Spinal cord (tissue), 10 donors: ENCODE measurements at places on chromosomes 7 and 10.

DNA sequence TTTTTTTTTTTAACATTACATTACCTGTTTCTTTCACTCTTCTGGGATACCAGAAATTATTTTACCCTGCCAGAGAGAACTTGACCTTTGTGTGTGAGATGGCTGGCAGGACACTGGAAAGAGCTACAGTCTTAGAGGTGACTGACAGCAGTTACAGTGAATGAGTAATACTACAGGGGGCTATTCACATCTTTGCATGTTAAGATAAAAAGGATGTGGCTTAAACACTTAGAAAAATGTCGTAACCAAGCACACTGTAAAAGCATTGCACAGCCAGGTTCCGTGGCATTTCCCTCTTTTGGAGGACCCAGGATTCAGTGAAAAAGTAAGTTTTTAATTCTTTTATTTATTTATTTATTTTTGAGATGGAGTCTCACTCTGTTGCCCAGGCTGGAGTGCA lies 18.8 kb upstream of the TBC1D12 start:
- no peak for DNase-seq

- no peak for DNase-seq
Observed at GRCh38 chr10:12181065-12181775, 14.5 kb downstream of the NUDT5 start.

- DNase-seq = no peak
Observed at GRCh38 chr10:78609976-78610375, 458.8 kb upstream of the ZMIZ1 start.

- peak; percentile 62 for DNase-seq
Observed at GRCh38 chr7:154517768-154518167, 465.6 kb downstream of the DPP6 start.

- DNase-seq = no peak
Observed at GRCh38 chr10:60648761-60649160, 129.5 kb upstream of the CDK1 start.

GRCh38 chr7:16734148-16734726 lies 19.3 kb upstream of the TSPAN13 start:
- no peak for DNase-seq
